ENCODE measurements at places on chromosomes 6 and 20. TPM values are rescaled to one million over a fixed set of nuclear protein-coding genes. Genes with fewer than 3 reads are reported as not detected.
A peak's percentile ranks its signal among the peaks of the same experiment; 100 is the strongest.

GRCh38 chr6:146990821-146991798 lies 213.1 kb upstream of the STXBP5 start:
- H3K27me3 ChIP-seq = no peaks in the 10 kb centered on the region

- H3K27ac ChIP-seq = no peak overlapping the region
- H3K27me3 ChIP-seq = no peaks in the 10 kb centered on the region
- DNase-seq = no peak
- no peak overlapping the region for H3K4me3 ChIP-seq
Measured at GRCh38 chr20:31790401-31790800, 28.8 kb upstream of the MYLK2 start.

DNA sequence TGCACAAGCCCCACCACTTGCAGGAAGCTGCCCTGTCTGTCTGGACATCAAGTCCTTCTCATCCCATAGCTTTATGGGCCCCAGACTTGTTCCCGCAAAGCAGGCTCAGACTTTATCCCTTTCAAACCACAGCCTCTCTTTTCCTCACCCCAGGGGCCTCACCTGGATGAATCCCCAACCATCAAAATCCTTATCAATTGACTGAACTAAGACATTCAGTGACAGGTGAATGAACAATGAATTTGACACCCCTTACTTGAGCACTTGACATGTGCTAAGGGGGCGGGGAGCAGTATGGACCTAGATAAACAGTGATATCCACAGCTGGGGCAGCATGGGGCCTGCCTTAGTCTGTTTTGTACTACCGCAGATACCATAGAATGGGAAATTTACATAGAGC lies 5.0 kb downstream of the RAB44 start:
- H3K27me3 ChIP-seq = no peaks in the 10 kb centered on the region
- no peak overlapping the region for H3K4me3 ChIP-seq
- DNase-seq = peak; percentile 1
- H3K36me3 ChIP-seq = peaks cover 47% of the 10 kb centered on the region

DNA sequence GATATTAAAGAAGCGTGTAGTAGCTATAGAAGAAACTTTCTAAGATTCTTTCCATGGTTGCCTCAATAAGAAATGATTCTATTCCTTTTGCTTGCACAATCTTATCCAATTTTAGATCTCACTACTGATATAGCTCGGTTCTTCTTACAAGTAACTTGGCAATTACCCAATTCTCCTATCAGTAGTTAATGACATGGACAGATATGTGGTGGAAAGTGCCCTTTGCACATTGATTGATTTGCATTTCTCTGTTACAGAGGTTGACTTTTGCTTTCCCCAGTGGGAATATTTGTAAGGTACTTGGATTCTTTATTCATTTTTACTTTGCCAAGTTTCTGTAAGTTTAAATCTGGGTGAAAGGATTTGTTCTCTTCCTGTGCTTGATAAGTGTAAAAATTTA lies 93.7 kb upstream of the QKI start:
- peaks cover 7% of the 10 kb centered on the region for H3K4me1 ChIP-seq
- DNase-seq = no peak
- no peak overlapping the region for H3K27ac ChIP-seq
- no peaks in the 10 kb centered on the region for H3K36me3 ChIP-seq
- no peaks in the 10 kb centered on the region for H3K27me3 ChIP-seq

GRCh38 chr6:54173089-54173488 lies 61.8 kb downstream of the MLIP start:
- no peaks in the 10 kb centered on the region for H3K27me3 ChIP-seq
- no peak overlapping the region for H3K4me3 ChIP-seq
- DNase-seq = no peak
- no peak overlapping the region for H3K27ac ChIP-seq

DNA sequence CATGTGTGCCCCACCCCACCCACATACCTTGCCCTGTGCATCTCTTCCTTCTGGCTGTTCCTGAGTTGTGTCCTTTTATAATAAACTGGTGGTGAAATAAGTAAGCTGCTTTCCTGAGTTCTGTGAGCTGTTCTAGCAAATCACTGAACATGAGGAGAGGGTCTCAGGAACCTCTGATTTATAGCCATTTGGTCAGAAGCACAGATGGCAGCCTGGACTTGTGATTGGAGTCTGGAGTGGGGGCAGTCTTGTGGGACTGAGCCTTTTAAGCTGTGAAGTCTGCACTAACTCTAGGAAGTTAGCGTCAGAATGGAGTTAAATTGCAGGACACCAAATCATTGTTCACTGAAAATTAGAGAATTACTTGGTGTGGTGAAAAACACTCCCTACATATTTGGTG lies 245.4 kb downstream of the LRFN2 start:
- no peak for DNase-seq
- no peaks in the 10 kb centered on the region for H3K36me3 ChIP-seq
- H3K27ac ChIP-seq = no peak overlapping the region
- no peaks in the 10 kb centered on the region for H3K4me1 ChIP-seq

- no peaks in the 10 kb centered on the region for H3K4me1 ChIP-seq
- DNase-seq = peak; percentile 16
- H3K27me3 ChIP-seq = no peaks in the 10 kb centered on the region
- no peak overlapping the region for H3K4me3 ChIP-seq
Measured at GRCh38 chr20:46699651-46700359, 9.6 kb upstream of the SLC2A10 start.

DNA sequence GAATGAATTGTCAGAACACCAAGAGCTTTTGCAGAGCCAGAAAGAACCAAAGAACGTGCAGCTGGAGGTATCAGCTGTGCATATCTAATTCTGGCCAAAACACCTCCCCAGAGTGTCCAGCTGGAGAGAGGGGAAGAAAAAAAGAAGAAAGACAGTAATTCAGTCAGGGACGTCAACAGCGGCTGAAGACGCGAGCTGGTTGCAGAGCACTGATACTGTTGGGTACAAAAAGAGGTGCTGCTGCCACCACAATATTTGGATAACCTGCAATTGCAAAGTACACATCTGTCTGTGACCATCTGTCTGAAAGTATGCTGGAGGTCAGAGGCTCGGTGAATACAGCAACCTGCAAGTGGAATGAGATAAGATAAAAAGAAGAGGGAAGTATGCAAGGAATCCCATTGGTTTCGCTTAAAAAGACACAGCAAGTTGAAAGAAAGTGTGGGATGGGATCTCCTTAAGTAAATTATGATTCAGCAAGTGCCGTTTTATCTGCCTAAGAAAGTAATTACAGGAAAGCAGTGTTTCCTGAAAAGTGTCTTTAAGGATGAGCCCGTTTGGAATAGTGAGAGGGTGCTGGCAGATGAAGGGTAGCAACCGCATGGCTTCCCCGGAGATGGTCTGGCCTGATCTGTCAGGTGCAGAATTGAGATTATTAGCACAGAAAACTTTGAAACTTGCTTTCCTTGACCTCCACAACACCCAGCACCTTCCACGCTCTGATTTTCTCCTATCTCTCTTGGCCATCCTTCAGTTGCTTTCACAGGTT lies 189.9 kb upstream of the PRDM1 start:
- H3K36me3 ChIP-seq = no peaks in the 10 kb centered on the region
- H3K27ac ChIP-seq = no peak overlapping the region
- H3K4me3 ChIP-seq = no peak overlapping the region
- no peak for DNase-seq
- peaks cover 28% of the 10 kb centered on the region for H3K4me1 ChIP-seq

GRCh38 chr6:108619431-108620197 lies 58.9 kb downstream of the FOXO3 start:
- no peak for DNase-seq
- no peaks in the 10 kb centered on the region for H3K27me3 ChIP-seq
- no peak overlapping the region for H3K4me3 ChIP-seq
- H3K36me3 ChIP-seq = peaks cover 6% of the 10 kb centered on the region

DNA sequence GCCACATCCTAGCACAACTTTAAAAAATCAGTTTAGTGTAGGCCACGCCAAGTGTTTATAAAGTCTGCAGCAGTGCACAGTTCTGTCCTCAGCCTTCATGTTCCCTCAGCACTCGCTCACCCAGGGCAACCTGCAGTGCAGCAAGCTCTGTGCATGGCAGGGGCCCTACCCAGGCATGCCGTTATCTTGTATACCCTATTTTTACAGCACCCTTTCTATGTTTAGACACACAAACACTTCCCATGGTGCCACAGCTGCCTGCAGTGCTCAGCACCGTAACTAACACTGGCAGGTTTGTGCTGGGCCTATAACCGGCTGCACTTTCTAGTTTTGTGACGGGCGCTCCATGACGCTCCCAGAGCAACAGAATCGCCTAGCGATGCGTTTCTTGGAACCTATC lies 43.8 kb downstream of the ZBTB46 start:
- H3K4me3 ChIP-seq = no peak overlapping the region
- H3K27me3 ChIP-seq = no peaks in the 10 kb centered on the region
- H3K36me3 ChIP-seq = no peaks in the 10 kb centered on the region
- H3K4me1 ChIP-seq = no peaks in the 10 kb centered on the region

- no peaks in the 10 kb centered on the region for H3K27me3 ChIP-seq
- H3K4me3 ChIP-seq = peak overlapping the region; percentile 13
- H3K36me3 ChIP-seq = no peaks in the 10 kb centered on the region
- no peak for DNase-seq
- H3K4me1 ChIP-seq = peaks cover 26% of the 10 kb centered on the region
- H3K27ac ChIP-seq = peak overlapping the region; percentile 20
Measured at GRCh38 chr6:90285042-90285481, 11.6 kb downstream of the BACH2 start.

DNA sequence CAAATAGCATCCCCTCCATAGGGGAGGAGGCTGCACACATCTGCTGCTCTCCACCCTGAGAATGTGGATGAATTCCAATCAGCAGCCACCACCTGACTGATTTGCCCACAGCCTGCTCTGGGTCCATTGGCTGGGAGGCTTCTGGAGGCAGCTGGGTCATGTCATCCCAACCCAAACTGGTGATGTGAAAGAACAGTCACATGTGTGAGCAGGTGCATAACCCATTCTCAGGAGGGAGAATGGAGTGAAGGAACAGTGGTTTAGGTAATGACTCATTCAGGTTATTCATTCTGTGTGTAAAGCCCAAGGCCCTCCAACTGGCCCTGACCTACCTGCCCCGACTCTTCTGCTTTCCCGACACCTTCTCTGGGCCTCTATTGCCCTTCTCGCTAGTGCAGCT lies 90.9 kb upstream of the GCM1 start:
- no peaks in the 10 kb centered on the region for H3K27me3 ChIP-seq
- H3K4me1 ChIP-seq = peaks cover 64% of the 10 kb centered on the region
- H3K27ac ChIP-seq = no peak overlapping the region
- DNase-seq = no peak

DNA sequence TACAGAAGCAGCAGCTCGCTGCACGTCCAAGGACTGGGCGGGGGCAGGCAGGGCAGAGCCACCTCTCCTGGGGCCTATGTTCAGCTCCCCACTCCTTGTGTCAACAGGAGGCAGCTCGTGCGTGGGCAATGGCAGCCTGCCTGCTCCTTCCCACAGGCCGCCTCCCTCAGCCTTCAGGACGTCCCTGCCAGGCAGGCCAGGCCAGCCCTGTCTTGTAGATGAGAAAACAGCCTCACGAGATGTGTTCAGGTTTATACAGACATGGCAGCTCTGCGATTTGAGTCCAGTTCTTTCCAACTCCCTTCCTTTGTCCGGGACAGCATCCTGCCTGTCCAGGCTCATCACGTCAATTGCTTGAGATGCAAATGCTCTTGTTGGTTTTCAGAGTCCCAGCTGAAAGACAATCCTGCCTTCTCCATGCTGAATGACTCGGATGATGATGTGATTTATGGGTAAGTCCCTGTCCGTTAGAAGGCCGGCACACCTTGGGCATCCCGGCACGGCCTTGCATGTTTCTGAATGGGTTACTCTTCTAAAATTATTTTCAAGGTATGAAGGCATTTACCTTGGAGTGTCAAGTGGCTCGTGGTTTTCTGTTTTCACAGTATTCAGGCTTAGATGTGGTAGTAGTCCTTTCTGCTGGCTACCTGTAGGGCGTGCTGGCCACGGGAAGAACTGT lies 13.5 kb downstream of the DYNLT1 start:
- DNase-seq = no peak
- H3K4me1 ChIP-seq = peaks cover 12% of the 10 kb centered on the region
- H3K36me3 ChIP-seq = peaks cover 70% of the 10 kb centered on the region
- H3K27ac ChIP-seq = peak overlapping the region; percentile 67
- no peak overlapping the region for H3K4me3 ChIP-seq

DNA sequence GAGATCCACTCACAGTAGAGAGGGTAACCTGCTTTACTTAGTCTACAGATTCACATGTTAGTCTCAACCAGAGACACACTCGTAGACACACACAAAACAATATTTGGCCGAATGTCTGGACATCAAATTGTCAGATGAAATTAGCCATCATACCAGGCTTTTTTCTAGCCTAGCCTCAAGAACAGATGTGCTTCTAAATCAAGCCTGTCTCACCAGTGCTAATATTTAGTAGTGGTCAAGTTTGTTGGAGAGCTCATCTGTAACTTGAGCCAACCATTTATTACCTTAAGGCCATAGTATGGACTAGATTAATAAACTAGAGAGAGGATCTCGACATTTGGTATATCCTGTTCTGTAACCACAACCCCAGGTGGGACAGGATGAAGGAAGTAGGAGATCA lies 1118.8 kb upstream of the MAP3K7 start:
- no peak for DNase-seq
- no peaks in the 10 kb centered on the region for H3K36me3 ChIP-seq
- H3K4me3 ChIP-seq = no peak overlapping the region
- H3K4me1 ChIP-seq = no peaks in the 10 kb centered on the region
- no peaks in the 10 kb centered on the region for H3K27me3 ChIP-seq

DNA sequence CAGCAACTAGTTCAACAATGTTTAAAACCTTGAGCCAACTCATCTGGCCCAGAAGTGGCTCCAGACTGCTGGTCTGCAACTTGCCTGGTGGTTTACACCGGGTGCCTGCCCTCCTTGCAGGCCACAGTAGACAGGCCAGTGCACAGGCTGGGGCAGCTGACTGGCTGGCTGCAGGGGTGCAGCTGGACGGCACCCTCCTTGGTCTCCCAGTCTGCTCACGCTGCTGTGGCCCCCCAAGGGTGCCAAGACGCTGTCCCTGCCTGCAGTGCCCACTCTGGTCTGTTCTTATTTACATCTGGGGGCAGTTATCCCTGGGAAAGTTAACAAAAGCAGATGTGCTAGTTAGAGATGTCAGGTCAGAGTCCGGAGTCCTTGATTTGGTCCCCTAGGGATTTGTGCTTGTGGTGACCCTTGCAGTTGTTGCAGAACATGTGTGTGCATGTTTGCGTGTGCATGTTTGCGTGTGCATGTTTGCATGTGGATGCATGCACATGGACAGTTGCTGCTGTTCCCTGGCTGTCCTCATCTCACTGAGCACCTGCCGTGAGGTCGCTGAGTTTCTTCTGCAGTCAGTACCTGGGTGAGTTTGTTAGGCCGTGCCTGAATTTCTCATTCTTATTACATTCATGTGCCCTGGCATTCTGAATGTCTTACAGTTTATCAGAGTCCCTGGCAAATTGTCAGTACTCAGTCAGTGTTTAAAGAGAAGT lies 48.2 kb upstream of the IRF4 start:
- H3K4me1 ChIP-seq = peaks cover 49% of the 10 kb centered on the region
- no peak overlapping the region for H3K27ac ChIP-seq
- H3K36me3 ChIP-seq = peaks cover 48% of the 10 kb centered on the region
- no peak overlapping the region for H3K4me3 ChIP-seq

TBXT gene
- not detected for polyA plus RNA-seq

RAD21L1 gene
- polyA plus RNA-seq = not detected

EBF4 gene
- 0.12 TPM for polyA plus RNA-seq

SIGLEC1 gene
- polyA plus RNA-seq = 1.6 TPM

C6orf163 gene
- polyA plus RNA-seq = not detected

C2 gene
- polyA plus RNA-seq = 5.4 TPM

PAX1 gene
- not detected for polyA plus RNA-seq

HLA-DQA1 gene
- 98.1 TPM for polyA plus RNA-seq
